ENCODE measurements at places on chromosomes 5 and 9. TPM values are rescaled to one million over a fixed set of nuclear protein-coding genes. Genes with fewer than 3 reads are reported as not detected.

Gene CTNNA1
- total RNA-seq = 58.1 TPM

Gene DMRT3
- total RNA-seq = not detected

DNA sequence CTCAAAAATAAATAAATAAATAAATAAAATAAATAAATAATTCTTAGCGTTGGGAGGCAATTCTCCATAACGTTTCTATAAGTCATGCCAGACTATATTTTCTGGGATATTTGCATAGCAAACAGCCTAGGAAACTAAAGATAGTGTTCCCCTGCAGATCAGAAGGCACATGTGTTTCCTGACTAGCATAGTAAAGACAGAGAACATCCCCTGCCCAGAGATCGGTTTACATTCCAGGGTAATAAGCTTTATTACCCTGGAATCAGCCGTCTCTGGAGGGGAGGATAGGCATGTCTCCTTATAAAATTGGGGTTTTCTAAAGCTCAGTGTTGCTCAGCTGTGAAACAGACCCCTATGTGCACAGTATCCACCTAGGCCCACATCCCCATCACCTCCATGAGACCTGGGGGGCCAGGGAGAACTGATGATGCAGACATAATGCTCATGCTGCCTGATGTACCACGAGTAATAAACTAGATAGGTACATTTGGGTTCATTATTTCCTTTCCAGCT, 36.9 kb upstream of the IFNK start:
- no peak for DNase-seq

DNA sequence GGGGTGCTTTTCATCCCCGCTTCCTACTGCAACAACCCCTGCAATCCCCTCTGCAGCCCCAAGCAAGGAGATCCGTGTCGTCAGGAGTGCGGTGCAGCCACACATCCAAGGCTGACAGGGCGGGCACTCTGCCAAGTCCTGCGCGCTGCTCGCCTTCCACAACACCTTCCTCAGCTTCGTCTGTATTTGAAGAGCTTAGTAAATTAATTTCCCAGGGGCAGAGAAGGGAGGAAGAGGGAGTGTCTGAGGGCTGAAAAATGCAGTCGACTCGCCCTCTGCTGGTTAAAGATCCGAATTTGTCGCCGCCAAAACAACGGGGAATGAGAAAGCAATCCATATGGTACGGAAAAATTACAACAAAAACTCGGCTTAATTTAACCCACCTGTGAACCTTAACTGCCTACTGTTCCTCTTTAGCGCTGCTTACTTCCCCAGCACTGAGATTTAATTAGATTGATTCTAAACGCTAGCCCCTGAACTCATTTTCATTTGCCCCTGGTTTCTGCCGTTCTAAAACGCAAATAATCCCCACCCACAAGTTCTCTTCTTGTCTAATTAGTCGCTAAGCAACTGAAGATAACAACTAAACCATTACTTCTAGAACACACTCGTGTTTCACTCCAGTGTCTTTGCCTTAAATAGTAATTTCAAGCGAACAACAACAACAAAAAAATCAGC, 10.9 kb upstream of the PCDHB1 start:
- DNase-seq = no peak

DNA sequence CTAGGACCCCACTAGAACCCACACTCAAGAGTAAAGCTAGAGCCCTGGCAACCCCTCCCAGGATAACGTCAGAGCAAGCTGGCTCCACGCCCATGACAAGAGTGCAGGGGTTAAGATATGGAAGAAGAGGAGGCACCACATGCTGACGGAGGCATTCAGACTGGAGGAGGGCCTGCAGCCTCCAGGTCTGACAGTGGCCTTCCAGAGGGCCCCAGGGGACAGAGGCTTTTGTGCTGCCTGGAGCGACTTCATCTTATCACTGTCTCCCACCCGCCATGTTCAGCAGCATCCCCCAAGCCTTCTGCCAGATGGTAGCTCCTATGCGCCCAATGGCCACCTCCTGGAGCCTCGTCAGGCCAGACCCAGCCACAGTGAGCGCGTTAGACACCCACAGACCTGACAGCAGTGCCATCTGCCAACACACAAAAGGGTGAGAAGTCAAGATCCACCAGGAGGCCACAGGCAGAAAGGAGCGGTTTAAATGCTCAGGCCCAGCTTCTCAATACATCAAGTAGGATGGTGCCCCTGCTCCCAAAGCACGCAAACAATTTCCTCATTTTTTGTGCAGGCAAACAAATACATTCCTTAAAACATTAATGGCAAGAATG, 65.8 kb downstream of the C5orf15 start:
- DNase-seq = no peak

DNA sequence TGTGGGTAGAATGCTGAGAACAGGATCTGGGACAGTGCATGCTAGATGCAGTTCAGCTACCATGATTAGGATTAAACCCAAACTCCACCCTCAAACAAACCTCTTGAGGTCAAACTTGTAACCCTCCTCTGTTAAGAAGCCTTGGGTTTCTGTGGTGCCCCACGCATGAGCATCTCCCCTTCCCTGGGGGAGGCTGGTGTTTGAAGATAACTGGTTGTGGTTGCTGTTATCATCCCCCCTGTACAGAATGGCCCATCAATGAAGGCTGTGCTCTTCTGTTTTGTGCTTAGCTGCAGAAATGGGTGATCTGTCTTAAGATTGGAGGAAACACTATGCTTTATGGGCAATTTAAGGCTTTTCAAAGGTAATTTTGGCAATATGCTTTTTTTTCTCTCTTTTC, 4.4 kb upstream of the DAB2IP start:
- no peak for DNase-seq

GRCh38 chr9:69925452-69925851, 104.8 kb downstream of the CFAP95 start:
- no peak for DNase-seq
